ENCODE measurements at places on chromosomes 5 and 9. TPM values are rescaled to one million over a fixed set of nuclear protein-coding genes. Genes with fewer than 3 reads are reported as not detected.

Gene PCDHGA5
- total RNA-seq, result 1.7 TPM

DNA sequence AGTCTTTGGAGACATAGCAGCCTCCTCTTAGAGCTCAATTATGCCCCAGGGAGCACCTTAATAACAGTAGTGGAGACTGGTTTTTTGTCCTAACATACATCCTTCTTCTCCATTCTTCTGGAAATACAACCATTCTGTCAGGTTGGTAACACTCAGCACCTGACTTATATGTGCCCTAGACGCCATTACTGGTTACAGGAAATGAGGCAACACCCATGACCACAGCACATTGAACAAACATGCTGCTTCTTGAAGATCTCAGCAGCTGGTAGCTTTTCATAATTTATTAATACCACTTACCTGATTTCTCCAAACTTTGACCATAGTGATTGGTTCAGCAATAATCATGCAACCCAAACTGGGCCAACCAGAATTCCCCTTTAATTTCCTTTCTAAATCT lies 25.1 kb upstream of the TRPM3 start:
- DNase-seq, result no peak

DNA sequence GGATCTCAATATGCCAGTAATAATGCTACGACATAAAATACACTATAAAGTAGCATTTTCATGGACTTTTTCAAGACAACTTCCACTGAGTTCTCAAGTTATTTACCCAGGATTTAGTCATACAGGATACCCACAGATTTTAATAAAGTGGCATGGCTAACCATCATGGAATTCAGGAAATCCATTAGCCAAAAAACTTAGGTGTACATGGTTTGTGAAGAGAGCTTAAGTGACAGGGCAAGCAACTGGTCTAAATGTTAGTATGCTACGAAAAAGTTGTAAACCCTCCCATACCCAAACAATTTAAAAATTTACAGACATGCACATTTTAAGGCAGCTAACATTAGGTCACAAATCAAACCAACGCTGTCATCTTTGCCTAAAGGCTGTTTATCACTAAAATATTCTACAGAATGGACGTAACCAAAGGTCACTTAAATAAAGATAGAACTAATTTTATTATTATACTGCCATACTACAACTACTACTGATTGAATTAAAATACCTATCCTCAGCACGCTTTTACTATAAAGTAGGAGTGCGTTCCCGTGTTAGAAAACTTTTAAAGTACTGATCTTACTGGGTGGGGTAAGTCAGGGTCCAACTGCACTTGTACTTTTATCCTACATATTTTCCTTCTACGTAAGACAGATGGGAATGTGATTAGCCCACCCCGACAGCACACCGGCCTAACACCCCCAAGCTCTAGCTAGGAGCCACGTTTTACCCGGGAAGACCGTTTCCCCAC lies 1.1 kb downstream of the UBTD2 start:
- no peak for DNase-seq

GRCh38 chr9:69768716-69769115 lies 8.9 kb upstream of the PTAR1 start:
- no peak for DNase-seq

Gene CER1
- not detected for total RNA-seq

GRCh38 chr9:137429974-137430722 lies 7.0 kb downstream of the NOXA1 start:
- DNase-seq, result no peak

- no peak for DNase-seq
These were observed 298.1 kb downstream of the CETN3 start for GRCh38 chr5:90111364-90112032.

DNA sequence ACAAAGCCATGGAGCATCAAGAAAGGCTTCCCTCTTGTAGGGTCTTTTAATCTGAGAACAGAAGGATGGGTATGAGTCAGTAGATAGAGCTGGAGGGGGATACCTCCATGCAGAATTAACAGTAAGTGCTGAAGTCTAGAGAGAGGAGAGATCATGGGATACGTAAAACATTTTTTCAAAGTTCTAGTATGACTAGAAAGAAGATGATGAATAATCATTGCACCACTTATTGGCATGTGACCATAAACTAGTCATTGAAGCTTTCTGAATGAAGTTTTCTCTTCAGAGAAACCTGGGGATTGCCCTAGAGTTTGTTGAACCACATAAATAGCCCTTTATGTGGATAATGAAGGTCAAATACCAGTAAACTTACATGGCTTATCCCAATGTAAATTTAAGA lies 48.6 kb upstream of the PTPRD start:
- no peak for DNase-seq

DNA sequence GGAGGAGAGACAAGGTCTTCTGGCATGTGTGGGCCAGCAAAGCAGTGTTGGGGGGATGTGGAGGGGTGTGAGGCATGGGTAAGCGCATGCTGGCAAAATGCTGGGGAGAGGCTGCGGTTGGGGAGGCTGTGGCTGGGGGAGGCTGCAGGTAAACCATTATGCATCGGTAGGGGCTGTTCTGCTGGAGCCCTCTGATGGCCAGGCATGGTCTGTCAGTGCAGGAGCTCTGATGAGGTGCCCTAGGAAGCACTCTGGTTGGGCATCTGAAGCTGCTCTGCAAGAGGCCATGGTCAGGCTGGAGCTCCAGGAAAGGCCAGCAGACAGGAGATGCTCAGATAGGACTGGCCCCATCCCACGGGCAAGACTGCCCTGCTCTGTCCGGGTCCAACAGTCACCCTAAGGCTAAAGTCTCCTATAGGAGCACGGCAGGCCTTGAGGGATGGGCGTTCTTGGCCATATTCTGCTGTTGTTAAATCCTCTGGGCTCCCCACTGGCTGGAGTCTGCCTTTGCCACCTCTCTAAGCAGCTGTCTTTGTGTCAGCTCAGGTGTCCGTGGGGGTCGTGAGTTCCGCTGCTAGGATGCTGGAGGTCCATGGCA lies 28.7 kb downstream of the ITGA2 start:
- DNase-seq, result no peak

GRCh38 chr9:18036422-18037187 lies 437.3 kb upstream of the ADAMTSL1 start:
- DNase-seq, result no peak

GRCh38 chr9:128382261-128382660 lies 11.1 kb downstream of the URM1 start:
- DNase-seq, result no peak

Gene NUTM2F
- total RNA-seq, result not detected

Gene LCN12
- total RNA-seq, result 7.6 TPM

Gene ANKDD1B
- 0.38 TPM for total RNA-seq

Gene CLTB
- total RNA-seq, result 37.8 TPM

Gene ABL1
- 23.8 TPM for total RNA-seq
